H7 (cell line): ENCODE measurements at places on chromosomes 1 and 21.
A peak's percentile ranks its signal among the peaks of the same experiment; 100 is the strongest.

- peak; percentile 32 for DNase-seq
Observed at GRCh38 chr1:178575611-178576361, 62.9 kb downstream of the TEX35 start.

DNA sequence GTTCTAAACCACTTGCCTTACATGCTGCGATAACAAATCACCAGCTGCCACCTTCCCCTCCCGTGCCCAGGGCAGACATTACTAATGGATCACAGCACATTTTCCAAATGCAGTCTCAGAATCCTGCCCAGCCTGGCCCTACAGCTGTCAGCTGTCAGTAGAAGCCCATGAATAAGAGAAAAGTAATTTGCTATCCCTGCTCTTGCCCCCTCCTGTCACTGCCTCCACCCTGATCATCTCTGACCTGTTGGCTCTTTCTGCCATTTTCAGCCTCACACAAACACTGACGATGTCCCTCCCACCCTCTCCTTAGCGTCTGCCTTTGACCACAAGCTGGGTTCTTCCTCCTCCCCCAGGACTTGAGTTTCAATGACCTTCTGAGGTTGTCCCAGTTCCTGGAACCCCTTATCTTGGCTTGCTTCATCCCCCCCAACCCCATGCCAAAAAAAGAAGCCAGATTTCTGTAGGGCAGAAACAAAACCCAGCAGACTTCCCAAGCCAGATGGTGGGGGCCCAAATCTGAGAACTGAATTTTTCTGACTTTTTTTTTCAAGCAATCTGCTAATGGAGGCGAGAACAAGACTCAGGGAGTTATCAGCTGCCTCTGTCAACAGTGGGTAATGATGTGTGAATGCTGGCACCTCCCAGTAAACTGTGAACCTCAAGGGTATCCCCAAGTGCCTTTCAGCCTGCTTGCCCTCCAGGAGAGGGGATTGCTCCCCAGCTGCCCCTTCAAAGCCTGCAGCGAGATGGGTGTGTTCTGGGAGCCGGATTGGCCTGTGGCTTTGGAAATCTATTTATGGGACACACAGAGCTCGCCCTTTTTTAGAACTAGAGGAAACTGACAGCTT, 216.5 kb upstream of the VAMP3 start:
- DNase-seq: no peak

DNA sequence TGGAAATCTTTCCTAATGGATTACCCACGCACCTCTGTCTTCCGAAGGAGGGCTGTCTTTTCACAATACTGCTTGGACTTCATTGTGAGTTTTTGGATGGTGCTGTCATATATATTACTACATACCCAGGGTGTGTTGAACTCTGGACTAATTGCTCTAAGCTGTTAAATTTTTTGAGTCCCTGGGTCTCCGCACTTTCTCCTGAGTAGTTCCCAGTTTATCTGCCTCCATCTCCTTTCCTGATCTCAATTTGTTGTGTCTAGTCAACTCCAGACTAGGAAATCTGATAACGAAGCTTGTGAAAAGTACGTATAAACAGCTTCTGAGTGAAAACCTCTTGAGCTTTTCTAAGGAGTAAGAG, 211.1 kb downstream of the ROR1 start:
- no peak for DNase-seq

GRCh38 chr1:161367684-161368400, at the start of gene CFAP126:
CFAP126 (minus strand) TSS chr1:161367876; CDS start chr1:161367868, 8 bp downstream.
- DNase-seq: peak; percentile 89

DNA sequence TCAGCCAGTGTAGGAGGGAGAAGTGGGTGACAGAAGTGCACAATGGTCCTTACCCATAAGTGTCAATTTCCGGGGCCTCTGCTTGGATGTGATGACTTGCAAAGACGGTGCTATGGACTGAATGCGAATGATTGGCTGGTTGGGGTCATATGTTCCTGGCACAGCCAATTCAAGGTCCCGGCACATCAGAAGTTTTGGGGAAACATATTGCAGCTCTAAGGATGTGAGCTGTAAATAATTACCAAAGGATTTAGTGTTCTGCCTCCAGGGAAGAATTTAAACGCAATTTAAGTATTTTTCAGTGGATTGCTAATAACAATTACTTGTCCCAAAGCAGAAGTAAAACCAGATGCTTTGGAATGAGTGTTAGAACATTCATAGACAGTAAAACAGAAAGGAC, 26.9 kb upstream of the EXOSC10 start:
- DNase-seq: peak; percentile 28

DNA sequence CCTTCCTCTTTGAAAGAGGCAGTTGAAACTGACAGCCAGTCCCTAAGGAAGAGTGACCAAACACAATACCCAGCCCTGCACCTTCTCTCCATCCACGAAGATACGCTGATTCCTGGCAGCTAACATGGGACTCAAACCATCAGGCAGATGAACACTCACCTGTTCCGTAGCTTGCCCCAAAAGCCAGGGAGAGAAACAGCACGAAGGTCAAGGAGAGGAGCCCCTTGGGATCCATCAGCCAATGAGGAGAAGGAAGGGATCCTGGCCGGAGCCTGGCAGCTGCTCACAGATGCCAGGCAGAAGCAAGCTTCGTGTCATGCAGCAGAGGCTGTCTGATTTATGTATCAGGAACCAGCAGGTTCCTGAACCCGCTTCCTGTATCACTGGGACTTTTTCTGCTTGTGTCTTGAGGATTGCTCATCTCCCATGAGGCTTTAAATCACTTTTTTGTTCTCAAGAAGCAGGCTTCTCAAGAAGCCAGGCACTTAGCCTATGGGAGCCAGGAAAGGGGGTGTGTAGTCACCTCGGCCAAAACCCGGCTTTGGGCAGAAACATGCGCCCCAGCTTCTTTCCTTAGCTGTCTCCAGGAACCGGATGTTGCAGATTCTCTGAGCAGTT, at the start of gene SLAMF1:
SLAMF1 (minus strand) TSS at position 334 of the 618 bp plus-strand sequence; CDS start at position 235, 99 bp downstream.
- DNase-seq: no peak

GRCh38 chr1:25065795-25066238, 135.7 kb upstream of the RUNX3 start:
- peak; percentile 63 for DNase-seq

GRCh38 chr1:39132505-39133339, 71.8 kb upstream of the MACF1 start:
- peak; percentile 77 for DNase-seq

GRCh38 chr1:119186471-119186870, 46.0 kb upstream of the WARS2 start:
- DNase-seq: no peak
